CD8-positive, alpha-beta memory T cell (primary cell): ENCODE measurements at places on chromosomes 1 and 21. TPM values are rescaled to one million over a fixed set of nuclear protein-coding genes. Genes with fewer than 3 reads are reported as not detected.

C1orf226 gene
- polyA plus RNA-seq, result not detected

NFYC gene
- 51.3 TPM for polyA plus RNA-seq

URB2 gene
- 6.5 TPM for polyA plus RNA-seq

PUM1 gene
- 127 TPM for polyA plus RNA-seq

TLR5 gene
- 0.71 TPM for polyA plus RNA-seq

VANGL2 gene
- polyA plus RNA-seq, result not detected

FAM163A gene
- polyA plus RNA-seq, result not detected

NUAK2 gene
- 32.1 TPM for polyA plus RNA-seq

PCP4L1 gene
- polyA plus RNA-seq, result not detected

DNA sequence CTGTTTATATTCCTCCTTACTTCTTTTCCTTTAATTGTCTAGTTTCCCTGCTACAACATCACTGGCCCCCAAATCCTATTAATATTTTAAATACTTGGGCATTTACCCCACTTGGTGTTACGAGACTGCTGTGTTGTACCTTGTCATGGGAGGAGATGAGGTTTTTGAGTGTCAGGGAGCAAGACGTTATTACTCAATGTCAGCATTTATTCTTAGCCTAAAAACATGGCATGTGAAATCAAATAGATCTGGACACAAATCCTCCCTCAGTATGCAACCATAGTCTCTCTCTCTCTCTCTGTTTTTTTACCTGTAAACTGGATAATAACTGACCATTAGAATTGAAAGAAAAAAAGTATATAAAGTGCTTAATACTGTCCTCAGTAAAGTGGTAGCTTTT is 4.6 kb downstream of the LRRC8B start:
- H3K36me3 ChIP-seq, result no peaks in the 10 kb centered on the region
- H3K4me1 ChIP-seq, result peaks cover 47% of the 10 kb centered on the region
- H3K27ac ChIP-seq, result no peak overlapping the region
- DNase-seq, result no peak
- no peak overlapping the region for H3K4me3 ChIP-seq

DNA sequence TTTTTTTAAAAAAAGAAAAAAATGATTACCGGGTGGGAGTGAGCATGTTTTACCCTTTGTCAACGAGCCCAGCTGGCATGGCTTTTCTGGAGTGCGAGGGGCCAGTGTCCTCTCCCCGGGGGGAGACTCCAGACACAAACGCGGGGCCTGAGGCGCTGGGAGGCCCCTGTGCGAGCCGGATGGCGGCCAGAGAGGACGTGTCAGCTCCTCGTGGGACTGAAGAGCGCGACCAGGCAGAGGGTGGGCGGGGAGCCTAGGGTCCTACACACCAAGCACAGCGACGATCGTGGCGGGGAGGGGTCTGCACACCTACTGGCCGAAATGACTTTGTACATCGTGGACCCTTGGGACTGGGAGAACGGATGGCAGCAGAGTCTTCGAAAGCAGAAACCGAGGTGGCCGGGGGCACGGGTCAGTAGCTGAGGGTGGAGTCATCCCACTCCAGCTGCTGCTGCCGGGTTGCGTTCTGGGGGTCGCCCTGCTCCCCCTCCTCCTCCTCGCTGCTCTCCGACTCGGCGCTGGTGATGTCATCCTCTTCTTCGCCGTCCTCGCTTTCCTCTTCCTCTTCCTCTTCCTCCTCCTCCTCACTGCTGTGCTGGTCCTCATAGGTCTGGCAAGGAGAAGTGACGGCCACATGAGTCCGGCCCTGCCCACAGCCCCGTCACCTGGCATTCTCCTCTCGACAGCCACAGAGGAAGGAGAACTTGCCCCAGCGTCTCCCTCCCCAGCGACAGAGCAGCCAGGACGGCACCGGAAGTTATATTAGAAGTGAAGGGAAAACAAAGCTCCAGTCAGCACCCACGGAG is 78.8 kb downstream of the PIK3CD start:
- no peak overlapping the region for H3K27ac ChIP-seq
- no peak for DNase-seq
- peaks cover 64% of the 10 kb centered on the region for H3K4me1 ChIP-seq
- H3K4me3 ChIP-seq, result no peak overlapping the region

DNA sequence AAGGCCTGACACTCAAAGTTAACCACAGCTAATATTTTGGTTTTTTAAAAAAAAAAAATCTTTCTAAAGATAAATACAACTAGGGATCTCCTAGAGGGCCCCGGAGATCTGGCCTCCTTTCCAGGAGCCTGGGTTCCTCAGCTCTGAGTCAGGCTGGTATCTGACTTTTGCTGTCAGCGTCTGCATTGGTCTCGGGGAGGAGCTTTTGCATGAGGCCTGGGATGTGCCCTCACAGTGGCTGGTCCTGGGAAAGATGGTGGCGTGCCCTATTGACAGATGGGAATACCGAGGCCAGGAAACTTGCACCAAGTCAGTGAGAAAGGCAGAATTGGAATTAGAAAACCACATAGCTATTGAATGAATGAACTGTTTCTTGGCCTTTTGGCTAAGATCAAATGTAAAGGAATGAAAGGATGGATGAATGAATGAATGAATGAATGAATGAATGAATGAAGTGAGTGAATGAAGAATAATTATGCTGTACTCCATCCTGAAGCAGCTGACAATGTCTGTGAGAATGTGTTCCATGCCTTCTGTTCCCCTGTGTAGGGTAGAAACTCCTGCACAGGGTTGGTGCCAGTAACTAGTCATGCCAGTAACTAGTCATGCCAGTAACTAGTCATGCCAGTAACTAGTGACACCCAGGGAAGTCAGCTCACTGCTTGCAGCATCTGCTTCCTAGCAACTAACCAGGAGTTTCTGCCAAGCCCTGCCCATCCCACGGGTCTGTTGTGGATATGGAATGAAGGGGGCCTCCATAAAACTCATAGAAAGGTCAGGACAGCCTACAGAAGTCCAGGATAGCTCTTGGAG is 242.5 kb upstream of the VAMP3 start:
- no peak overlapping the region for H3K27ac ChIP-seq
- H3K4me3 ChIP-seq, result no peak overlapping the region
- DNase-seq, result no peak
- no peaks in the 10 kb centered on the region for H3K4me1 ChIP-seq

GRCh38 chr1:61853583-61853982 is 111.3 kb downstream of the PATJ start:
- H3K27me3 ChIP-seq, result no peaks in the 10 kb centered on the region
- H3K27ac ChIP-seq, result no peak overlapping the region
- H3K36me3 ChIP-seq, result peaks cover 4% of the 10 kb centered on the region
- no peak for DNase-seq
- H3K4me1 ChIP-seq, result no peaks in the 10 kb centered on the region

- H3K4me1 ChIP-seq, result no peaks in the 10 kb centered on the region
- H3K36me3 ChIP-seq, result no peaks in the 10 kb centered on the region
- no peak overlapping the region for H3K27ac ChIP-seq
- H3K4me3 ChIP-seq, result no peak overlapping the region
Measured at GRCh38 chr1:7049913-7050625, 264.8 kb downstream of the CAMTA1 start.

DNA sequence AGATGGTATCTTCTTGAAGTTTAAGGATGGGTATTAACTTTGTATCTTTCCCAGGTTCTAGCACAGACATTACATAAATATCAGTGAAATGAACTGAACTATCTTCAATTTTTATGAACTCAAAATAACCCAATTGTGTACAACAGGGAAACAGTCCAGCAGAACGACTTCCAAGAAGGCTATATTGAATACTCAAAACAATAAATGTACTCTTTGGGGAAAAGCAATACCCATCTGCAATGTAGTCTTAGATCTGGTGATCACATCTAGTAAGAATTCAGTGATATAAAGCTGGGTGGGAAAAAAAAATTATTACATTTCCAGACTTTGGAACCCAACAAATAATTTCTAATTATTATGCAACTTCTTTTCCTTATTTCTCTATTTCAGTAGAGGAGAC is 33.1 kb upstream of the GORAB start:
- no peak overlapping the region for H3K27ac ChIP-seq
- H3K4me3 ChIP-seq, result no peak overlapping the region
- no peaks in the 10 kb centered on the region for H3K36me3 ChIP-seq
- no peak for DNase-seq

- peaks cover 25% of the 10 kb centered on the region for H3K36me3 ChIP-seq
- DNase-seq, result no peak
- no peaks in the 10 kb centered on the region for H3K27me3 ChIP-seq
- H3K27ac ChIP-seq, result peak overlapping the region; percentile 77
- peaks cover 93% of the 10 kb centered on the region for H3K4me1 ChIP-seq
Measured at GRCh38 chr1:42933610-42934491, 24.8 kb downstream of the SLC2A1 start.

DNA sequence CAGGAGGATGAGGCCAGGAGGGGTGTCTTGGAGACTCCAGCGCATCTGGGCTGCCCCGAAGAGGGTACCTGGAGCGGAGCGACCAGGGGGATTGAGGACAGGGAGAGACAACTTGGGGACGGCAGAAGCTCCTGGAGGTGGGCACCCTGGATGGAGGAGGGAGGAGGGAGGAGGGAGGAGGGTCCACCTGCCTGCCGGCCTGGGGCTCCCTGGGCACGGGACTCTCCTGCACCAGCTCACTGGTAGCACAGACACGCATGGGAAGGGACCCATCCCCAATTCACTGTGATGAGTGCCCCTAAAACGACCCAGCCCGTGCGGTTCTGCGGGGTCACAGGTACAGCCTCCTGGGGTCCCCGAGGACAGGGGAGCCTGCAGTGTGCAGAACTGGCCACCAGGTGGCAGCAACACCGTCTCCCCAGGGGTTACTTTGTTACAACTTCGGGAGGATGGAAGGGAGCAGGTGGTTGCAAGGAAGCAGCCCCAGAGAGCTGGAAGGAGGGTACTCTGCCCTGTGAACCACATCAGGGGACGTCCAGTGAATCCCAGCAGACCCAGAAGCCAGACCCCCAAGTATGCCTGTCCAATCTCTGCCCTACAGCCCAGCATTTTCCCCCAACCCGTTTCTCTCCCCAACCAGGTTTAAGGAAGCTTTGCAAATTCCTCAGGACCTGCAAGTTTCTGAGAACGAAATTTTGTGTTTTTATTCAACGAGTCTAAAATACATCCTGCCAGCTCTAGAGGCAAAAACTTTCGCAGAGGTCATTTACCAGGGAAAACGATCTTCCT is 482.4 kb downstream of the NPHP4 start:
- H3K27ac ChIP-seq, result no peak overlapping the region
- H3K36me3 ChIP-seq, result no peaks in the 10 kb centered on the region
- H3K4me1 ChIP-seq, result no peaks in the 10 kb centered on the region
- peaks cover 6% of the 10 kb centered on the region for H3K27me3 ChIP-seq
- no peak overlapping the region for H3K4me3 ChIP-seq
- peak; percentile 62 for DNase-seq

DNA sequence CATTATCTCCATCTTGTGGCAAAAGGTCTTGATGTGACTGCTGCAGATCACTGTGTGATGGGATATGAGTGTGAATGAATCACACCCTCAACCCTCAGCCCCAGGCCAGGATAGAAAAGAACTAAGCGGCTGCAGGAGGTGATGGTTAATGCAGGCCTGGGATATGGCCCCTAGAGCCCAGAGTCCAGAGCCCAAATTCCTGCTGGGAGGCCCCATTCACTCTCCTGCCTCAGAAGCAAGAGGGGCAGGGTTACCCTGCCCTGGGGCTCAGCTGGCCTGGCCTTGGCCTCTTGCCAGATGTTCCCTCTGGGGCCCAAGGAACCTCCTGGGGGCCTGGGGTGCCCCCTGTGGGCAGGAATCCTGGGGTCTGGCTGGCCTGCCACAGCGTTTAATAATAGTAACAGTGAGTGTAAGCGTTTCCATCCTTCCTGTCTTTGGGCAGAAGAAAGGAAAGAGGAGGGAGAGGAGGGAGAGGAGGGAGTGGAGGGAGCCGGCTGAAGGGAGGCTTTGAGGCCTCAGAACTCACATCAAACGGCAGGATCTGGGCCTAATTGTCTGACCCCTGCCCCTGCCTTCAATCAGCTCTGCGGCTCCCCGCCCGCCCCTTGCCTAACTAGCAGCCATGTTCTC is 26.2 kb downstream of the DMAP1 start:
- H3K27ac ChIP-seq, result no peak overlapping the region
- H3K36me3 ChIP-seq, result no peaks in the 10 kb centered on the region
- H3K4me3 ChIP-seq, result no peak overlapping the region
- no peak for DNase-seq
- peaks cover 5% of the 10 kb centered on the region for H3K4me1 ChIP-seq

- DNase-seq, result peak; percentile 14
- no peaks in the 10 kb centered on the region for H3K27me3 ChIP-seq
- H3K27ac ChIP-seq, result no peak overlapping the region
- no peaks in the 10 kb centered on the region for H3K4me1 ChIP-seq
- H3K4me3 ChIP-seq, result no peak overlapping the region
- no peaks in the 10 kb centered on the region for H3K36me3 ChIP-seq
Measured at GRCh38 chr1:235945775-235946570, 79.3 kb upstream of the LYST start.

GRCh38 chr1:61097317-61097716 is 15.0 kb downstream of the NFIA start:
- no peak overlapping the region for H3K4me3 ChIP-seq
- H3K36me3 ChIP-seq, result no peaks in the 10 kb centered on the region
- no peak overlapping the region for H3K27ac ChIP-seq
- H3K27me3 ChIP-seq, result no peaks in the 10 kb centered on the region
- H3K4me1 ChIP-seq, result no peaks in the 10 kb centered on the region
